ENCODE measurements at places on chromosomes 5 and 9.
A peak's percentile ranks its signal among the peaks of the same experiment; 100 is the strongest.

- DNase-seq, result no peak
Measured at GRCh38 chr5:31449174-31449573, 82.7 kb downstream of the DROSHA start.

GRCh38 chr5:35860686-35861085 lies 4.0 kb downstream of the IL7R start:
- DNase-seq, result no peak

GRCh38 chr5:142770650-142771609 lies 753 bp downstream of the ARHGAP26 start:
- peak; percentile 52 for DNase-seq

DNA sequence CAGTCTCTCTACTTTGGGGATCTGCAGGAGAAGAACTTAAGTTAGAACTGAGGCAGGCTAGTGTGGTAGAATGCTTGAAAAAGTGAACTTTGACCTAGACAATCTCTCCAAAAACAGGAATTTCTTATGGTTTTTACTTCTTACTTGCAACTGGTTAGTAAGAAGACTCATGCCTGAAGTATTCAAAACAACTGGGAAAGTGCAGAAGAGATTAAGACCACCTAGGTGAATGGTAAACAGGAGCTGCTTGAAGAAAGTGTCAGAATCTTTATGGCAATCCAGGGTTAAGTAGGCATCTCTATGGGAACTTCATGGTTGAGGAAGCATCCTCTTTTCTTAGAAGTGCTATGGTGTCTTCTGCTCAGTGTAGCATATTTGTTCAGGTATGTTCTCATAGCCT lies 428.6 kb upstream of the TLE4 start:
- DNase-seq, result no peak

DNA sequence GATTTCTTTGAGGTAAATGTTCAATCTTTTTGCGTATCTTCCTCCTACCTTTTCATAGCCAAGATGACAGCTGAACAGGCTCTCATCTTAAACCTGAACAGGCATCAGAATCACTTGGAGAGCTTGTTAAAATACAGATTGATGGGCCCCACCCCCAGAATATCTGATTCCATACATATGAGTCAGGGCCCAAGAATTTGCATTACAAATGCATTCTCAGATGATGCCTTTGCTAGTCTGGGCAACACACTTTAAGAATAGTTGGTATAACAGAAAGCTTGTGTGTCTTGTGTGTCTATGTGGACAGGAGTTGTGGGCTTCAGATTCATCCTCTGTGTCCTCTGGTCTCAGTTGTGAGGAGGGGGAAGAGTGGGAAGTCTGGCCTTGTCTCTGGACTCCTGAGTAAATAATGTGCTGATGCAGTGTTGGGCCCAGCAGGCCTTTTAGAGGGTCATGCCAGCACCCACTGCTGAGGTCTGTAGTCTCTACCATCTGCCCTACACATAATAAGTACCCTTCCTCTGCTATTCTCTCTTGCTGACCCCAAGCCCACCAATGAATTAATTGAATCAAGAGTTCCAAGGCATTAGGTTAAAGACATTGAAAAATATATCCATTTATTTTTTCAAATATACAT lies 43.1 kb downstream of the PTCD2 start:
- no peak for DNase-seq

All from SK-N-DZ (cell line).